ENCODE measurements at places on chromosomes 13 and 19.

DNA sequence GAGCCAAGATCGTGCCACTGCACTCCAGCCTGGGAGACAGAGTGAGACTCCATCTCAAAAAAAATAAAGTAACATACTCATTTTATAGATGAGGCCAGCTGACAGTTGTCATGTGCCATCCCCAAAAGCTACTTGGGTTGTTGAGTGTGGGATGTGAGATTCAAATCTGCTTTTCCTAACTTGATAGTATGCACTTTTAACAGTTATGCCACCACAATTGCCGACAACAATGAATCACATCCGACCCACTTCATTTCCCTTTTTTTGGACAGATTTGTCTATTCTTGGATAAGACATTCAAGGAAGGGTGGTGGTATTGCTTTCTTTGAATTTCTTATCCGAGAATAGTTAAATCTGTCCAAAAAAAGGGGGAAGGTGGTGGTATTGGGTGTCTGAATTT lies 16.3 kb upstream of the DNMT1 start:
- DNase-seq, result no peak

DNA sequence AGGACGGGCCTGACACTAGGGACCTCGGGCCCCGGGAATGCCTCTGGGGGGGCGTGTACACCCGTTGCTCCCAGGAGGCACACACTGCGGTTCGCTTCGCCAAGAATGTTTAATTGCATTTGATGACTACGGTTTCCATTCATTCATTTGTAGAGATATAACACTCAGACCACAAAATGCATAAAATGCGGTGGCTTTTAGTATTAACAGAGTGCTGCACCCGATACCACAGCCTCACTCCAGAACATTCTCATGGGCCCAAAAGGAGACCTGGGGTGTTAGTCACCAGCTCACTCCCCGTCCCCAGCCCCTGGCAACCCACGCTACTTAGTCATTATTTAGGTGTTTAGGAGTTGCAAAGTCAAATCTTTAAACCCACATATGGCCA lies 21.8 kb downstream of the HCN2 start:
- DNase-seq, result peak; percentile 57

DNA sequence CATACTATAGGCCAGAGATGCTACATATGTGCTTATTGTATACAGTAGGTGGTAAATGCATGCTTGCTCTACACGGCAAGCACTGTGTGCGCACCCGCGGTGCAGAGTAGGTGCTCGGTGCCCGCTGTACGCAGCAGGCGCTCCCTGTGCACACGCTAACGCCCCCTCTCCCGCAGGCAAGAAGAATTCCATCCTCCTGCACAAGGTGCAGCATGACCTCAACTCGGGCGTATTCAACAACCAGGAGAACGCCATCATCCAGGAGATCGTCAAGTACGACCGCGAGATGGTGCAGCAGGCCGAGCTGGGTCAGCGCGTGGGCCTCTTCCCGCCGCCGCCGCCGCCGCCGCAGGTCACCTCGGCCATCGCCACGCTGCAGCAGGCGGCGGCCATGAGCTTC lies 17.7 kb downstream of the POLRMT start:
- DNase-seq, result no peak

DNA sequence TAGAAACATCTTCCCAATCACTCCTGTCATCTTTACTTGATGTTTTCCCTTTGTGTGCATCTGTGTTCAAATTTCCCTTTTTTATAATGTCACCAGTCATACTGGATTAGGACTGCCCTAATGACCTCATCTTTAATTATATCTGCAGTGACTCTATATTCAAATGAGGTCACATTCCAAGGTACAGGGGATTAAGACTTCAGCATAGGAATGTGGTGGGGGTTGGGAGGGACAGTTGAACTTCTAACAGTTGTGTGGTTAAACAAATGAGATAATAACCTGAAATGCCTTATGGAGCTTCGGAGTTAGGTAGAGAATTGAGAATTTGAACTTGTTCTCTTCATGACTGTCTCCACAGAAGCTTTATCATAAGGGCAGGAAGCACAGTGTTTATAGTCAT lies 23.0 kb downstream of the PAN3 start:
- DNase-seq, result no peak

GRCh38 chr13:35741657-35742056 lies 265.2 kb upstream of the MAB21L1 start:
- no peak for DNase-seq

DNA sequence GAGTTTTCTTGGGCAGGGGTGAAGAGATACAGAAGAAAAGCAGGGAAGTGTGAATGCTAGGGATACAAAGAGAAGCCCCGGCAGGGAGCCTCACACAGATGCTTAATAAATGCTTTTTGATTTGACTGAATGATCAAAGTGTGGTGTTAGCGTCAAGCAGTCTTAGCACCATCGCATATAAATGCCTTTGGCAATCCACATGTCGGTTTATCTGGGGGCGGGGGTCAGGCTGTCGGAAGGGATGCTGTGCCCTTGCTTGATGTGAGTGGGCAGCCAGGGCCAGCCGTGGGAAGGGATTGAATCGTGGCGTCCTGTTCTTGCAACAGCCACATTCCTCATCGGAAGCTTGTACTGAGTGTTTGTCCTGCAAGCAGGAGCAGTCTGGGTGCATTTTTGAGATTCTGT lies 173.1 kb downstream of the LACC1 start:
- DNase-seq, result no peak

DNA sequence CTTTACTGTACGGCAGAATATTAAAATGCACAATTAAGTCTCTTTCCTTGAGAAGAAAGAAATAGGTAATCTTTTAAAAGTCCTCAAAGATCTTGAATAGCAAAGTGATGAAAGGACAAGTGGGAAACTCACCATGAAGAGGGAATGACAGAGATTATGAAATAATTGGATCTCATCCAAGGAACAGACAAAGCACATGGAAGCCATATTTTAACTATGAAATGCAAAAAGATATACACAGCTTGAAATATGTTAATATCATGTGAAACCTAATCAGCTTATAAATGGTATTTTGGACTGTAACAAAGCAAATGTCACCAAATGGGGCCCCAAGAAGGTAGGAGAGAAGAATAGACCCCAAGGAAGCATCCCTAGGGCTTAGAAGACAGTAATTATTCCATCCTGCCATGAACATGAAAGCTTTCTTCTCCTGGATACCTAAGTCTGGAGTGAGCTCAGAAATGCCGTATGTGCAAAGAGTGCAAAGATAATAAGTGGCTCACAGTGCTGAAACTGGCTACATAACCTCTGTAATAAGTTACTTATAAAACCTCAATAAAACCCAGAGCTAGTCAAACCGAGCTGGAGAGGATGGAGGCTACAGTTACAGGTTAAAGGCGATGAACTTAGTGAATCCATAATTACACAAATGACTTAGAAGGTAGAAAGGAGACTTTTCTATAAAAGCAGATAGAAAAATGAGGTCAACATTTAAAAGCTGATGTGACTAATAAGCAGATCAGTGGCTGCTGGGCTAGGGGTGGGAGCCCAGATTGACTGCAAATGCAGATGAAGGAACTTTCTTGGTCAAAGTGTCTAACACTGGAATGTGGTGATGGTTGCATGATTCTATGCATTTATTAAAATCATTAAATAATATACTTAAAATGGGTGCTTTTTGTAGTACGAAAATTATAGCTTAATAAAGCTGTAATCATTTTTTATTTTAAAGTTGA lies 34.4 kb downstream of the DCLK1 start:
- DNase-seq, result no peak

DNA sequence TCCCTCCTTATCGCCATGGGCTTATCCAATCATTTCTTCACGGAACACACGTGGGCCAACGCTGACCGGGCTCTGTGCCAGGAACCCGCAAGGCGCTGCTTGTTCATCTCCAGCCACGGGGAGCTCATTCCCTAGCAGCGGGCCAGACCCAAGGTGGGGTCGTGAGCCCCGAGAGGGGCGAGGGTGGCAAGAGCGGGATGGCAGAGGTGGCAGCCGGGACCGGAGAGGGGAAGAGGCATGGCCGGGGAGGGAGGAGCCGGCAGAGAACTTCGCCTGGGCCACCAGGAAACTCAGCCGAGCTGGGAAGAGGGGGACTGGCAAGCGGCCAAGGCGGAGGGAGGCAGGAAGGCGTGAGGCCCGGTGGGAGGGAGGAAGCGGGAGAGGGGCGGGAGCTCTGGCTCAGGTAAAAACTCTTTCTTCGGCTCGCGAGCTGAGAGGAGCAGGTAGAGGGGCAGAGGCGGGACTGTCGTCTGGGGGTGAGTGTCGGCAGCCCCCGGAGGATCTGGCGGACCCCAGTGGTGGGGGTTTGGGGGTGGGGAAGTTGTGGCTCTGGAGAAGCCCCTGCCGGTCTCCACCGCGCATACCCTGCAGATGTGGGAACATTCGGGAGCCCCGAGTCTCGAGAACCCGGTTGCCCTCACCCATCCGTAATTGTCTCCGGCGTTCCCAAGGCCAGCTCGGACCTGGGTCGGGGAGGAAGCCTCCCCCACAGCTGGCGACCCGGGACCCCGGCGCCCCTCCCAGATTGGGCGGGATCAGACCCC lies at the start of gene B3GNT3:
TSS of gene B3GNT3 (plus strand) at position 408 of the 764 bp plus-strand sequence. CDS start 12,670 bp downstream, outside the sequence.
- DNase-seq, result no peak

- no peak for DNase-seq
Observed at GRCh38 chr13:108781312-108781711, 151.9 kb downstream of the MYO16 start.

DNA sequence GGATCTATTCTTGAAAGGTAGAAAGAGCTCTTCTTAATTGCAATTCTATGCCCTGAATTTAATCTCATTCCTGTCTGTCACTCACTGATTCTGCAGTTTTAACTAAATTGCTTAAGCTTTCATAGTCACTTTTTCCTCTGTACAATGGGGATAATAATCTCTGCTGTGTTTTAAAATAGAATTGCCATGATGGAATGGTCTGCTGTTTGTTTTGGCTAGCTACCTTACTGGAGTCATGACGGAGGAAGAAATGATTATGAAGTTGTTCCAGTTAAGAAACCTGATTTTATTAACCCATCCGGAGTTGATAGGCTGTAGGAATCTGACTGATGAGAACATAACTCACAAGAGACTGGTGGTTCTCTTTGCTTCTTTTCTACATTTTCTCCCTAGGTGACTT lies 54.9 kb upstream of the ITM2B start:
- DNase-seq, result no peak

- DNase-seq, result no peak
Observed at GRCh38 chr13:60075850-60076249, 87.9 kb downstream of the DIAPH3 start.

GRCh38 chr13:50712456-50712855 lies 131.0 kb downstream of the DLEU7 start:
- DNase-seq, result no peak

- no peak for DNase-seq
Observed at GRCh38 chr19:3464587-3465235, 15.6 kb downstream of the SMIM24 start.

DNA sequence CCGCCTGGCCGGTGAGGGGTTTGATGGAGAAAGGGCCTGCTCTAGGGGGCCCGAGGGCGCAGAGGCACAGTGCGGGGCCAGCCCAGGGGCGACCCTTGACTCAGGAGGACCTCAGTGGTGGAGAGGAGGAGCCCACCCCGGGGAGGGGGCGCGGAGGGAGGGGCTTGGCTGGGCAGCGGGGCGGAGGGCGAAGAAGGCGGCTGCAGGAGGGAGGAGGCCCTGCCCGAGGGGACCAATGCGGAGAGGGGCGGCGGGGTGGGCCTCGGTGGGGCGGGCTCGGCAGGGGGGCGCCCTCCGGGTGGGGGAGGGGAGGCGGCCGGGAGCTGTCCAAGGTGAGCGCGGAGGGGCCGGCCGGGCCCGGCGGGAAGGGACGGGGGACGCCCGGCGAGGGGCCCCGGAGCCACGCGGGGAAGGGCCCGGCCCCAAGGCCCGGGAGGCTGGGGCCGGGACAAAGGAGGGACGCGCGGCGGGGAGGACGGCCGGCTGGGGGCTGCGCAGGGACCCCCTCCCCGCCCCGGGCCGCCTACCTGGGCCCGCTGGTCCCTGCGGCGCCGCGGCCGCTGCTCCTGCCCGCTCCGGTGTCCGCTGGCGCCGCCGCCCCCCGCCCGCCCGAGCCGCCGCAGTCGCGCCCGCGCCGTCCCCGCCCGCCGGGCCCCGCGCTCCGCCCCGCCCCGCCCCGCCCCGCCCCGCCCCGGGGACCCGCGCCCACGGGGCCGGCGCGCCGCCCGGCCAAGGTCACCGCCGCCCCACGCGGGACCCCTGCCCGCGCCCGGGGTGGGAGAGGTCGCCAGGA lies at the start of gene DIRAS1:
TSS of gene DIRAS1 (minus strand) at position 596 of the 793 bp plus-strand sequence. CDS start 3,566 bp downstream, outside the sequence.
- no peak for DNase-seq

DNA sequence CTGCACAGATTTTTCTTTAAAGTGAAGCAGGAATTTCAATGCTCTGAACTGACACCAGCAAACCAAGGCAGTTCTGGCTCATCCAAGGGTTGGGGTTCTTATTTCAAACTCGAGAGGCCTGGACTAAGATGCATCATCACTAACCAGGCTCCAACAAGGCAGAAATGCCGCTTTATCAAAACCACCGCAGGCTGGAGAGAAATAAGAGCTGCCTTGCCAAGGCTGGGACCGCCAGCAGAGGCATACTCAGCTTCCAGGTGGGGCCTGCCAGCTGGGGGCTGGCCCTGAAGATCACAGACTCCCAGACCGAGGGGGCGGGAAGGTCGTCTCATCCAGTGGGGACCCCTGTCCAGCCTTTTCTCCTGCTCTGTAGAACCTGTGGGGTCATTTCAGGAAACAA lies 37.4 kb upstream of the GAS6 start:
- DNase-seq, result no peak

DNA sequence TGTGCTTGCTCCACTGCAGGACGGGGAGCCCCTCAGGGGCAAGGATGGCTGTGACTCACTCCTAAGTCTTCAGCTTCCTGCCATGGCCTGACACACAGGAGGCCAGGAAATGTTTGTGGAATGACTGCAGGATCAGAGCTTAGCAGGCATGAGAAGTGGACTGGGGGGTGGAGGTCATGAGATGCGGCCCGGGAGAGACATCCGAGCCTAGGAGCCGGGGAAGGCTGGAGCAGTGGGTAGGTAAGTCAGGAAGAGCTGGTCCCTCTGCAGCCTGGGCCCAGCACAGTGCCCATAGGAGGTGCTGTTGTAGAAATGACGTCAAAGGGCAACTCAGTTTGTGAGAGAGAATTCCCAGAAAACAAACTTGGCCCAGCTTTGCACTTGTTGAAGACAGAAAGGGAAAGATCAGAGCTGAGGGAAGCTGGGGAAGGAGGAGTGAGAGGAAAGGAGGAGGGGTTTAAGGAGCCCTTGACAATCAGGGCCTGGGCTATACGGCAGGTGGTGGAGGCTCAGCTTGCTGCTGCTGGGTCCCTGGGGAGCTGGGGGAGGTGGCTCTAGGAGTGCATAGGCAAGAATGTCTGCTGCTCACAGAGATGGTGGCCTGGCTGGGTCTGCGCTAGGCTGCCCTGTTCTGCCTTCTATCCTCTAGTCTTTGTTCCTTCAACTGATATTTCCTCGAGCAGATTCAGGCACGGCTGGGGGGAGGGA lies 18.5 kb downstream of the POU2F2 start:
- no peak for DNase-seq

GRCh38 chr19:48608798-48609263 lies 2.3 kb downstream of the SPACA4 start:
- peak; percentile 26 for DNase-seq

GRCh38 chr19:44890366-44891015 lies 563 bp upstream of the TOMM40 start:
- DNase-seq, result peak; percentile 100

GRCh38 chr19:8615024-8615423 lies 4.5 kb upstream of the ADAMTS10 start:
- no peak for DNase-seq

GRCh38 chr19:54481326-54481930 lies 8.3 kb upstream of the CDC42EP5 start:
- no peak for DNase-seq

- DNase-seq, result no peak
Observed at GRCh38 chr13:60790620-60791019, 393.6 kb downstream of the TDRD3 start.

Measured in effector memory CD4-positive, alpha-beta T cell (primary cell).